ENCODE measurements at places on chromosomes 2 and 18.

GRCh38 chr2:168920504-168921157 lies 19.5 kb downstream of the G6PC2 start:
- DNase-seq, result no peak

DNA sequence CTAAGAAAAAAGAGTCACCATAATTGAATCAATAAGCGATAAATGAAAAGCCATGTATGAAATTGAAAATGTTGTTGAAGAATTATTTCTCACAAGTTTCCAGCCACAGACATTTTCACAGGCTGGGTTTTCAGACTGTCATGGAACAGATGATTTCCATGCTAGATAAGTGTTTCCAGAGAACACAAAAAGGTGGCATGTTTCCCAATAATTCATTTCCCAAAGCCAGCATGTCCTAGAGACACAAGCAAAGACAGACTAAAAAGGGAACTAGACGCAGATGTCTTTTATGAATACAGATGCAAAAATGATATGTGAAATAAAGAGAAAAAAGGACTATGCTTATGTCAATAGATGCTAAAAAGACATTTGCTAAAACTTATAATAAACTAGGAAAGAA lies 255.1 kb downstream of the EIPR1 start:
- no peak for DNase-seq

DNA sequence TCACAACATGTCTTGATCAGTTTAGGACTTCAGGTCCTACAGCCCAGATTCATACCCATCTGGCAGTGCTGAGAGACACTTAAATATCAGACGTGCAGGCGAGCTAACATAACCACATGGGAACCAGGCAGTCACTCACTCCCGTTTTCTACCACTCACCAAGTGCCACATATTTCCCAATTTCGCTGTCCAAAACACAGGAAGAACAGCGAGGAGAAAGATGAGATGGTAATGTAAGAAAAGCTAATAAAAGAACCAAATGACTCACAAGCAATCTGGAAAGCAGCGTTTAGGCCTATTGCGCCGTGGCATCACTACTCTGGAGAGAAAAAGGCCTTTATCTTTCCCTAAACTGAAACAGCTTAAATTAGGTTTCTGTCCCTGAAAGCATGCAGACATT lies 647.8 kb upstream of the SLC39A10 start:
- DNase-seq, result no peak

GRCh38 chr2:69224512-69224837 lies 162.6 kb downstream of the GFPT1 start:
- no peak for DNase-seq

DNA sequence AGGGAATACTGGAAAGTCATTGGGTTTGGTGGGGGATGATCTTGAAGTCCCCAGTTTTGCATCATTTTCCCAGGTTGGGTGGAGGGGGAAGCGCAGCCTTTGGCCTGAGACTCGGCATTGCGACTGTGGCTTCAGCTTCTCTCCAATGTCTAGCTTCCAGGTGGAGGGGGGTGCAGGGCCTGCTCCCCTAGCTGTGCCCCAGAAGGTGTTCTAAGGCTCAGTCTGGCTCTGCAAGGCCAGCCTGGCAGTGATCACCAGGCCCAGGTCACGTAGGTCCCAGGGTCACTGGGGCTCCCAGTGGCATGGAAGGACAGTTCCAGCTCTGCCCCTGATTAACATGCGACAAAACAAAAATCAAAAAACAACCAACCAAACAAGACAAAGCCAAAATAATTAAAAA lies 56.9 kb upstream of the HAAO start:
- no peak for DNase-seq

- DNase-seq, result no peak
These were observed 22.1 kb downstream of the CERS6 start for GRCh38 chr2:168478206-168478605.

- peak; percentile 44 for DNase-seq
These were observed 120.4 kb downstream of the RNF144A start for GRCh38 chr2:7037340-7038333.

- no peak for DNase-seq
These were observed 48.7 kb downstream of the IL1RL2 start for GRCh38 chr2:102235491-102235890.

- DNase-seq, result no peak
These were observed 40.6 kb downstream of the CHST10 start for GRCh38 chr2:100376836-100377235.

DNA sequence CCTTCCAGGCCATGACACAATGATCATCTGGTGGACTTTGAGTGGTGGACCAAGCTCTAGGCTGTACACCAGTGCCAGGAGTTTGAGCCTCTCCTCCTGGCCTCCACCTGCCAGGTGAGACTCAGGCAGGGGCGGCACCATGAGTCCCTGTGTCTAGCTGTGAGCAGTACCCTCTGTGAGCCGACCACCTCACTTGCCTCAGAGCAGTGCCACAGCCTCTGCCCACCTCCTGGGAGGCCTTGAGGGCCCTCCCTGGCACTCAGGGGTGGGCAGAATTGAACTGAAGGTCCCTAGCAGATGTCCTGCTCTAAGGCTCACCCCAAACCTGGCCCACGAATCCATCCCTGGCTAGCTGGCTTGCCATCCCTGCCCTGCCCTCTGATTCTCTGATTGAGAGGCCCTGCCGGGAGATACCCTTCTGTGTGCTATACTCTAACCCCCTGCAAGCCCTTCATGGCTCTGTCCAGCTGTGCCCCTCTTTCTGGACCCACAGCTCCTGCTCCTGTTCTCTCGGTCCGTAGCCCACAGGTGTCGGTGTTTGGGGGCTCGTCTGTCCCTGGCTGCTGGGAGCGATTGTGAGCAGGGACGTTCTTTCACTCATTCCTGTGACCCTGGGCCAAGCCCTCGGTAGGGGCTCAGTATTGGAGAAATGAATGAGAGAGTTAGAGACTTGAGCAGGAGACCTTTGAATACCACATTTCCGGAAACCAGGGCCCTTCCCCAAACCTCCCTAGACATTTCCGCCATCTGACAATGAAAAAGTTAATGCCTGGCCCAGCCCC lies 70.0 kb downstream of the INHBB start:
- DNase-seq, result no peak

DNA sequence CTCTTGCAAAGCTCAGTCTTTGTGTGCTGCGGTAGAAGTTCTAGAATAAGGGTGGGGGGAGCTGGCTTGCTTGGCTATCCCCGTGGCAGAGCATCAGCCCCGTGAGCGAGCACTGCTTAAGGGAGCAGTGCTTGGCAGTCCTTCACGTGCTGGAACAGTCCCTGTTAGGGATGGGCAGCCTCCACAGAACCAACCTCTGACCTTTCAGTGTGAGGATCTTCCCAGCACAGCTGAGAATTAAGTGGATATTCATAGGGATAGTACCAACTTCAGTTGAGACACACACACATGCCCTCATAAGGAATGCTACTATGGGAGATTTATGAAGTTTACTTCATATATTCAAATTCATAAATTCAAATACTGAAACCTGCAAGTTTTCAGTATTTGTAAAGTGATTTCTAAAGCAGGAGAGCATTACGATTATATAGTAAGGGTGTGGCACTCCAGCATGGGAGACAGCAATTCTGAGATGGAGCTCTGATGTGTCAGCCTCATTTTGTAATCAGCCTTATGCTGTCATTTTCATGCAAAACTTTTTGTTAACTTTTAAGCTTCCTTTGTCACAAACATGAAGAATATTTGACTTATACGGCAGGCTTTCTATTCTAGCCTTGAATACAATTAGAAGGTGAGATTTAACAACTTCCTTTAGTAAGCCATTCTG lies 39.5 kb downstream of the ATP9B start:
- no peak for DNase-seq

DNA sequence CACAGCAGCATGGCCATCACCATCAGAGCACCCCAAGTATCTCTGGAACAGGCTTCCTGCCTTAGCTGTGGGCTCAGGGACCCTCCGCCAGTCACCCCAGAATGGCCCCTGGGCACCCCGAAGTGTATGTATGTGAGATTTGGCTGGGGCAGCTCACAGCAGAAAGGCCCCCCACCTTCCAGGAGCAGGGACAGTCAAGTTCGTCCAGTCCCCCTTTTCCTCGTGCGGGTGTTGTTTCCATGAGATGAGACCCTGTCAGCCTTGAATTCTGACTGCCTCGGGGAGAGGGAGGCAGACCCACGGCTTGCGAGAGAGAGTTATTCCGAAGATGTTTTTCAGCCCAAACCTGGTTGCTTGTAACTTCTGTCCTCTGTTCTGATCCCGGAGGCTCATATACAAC lies 290.9 kb upstream of the HDAC4 start:
- DNase-seq, result no peak

DNA sequence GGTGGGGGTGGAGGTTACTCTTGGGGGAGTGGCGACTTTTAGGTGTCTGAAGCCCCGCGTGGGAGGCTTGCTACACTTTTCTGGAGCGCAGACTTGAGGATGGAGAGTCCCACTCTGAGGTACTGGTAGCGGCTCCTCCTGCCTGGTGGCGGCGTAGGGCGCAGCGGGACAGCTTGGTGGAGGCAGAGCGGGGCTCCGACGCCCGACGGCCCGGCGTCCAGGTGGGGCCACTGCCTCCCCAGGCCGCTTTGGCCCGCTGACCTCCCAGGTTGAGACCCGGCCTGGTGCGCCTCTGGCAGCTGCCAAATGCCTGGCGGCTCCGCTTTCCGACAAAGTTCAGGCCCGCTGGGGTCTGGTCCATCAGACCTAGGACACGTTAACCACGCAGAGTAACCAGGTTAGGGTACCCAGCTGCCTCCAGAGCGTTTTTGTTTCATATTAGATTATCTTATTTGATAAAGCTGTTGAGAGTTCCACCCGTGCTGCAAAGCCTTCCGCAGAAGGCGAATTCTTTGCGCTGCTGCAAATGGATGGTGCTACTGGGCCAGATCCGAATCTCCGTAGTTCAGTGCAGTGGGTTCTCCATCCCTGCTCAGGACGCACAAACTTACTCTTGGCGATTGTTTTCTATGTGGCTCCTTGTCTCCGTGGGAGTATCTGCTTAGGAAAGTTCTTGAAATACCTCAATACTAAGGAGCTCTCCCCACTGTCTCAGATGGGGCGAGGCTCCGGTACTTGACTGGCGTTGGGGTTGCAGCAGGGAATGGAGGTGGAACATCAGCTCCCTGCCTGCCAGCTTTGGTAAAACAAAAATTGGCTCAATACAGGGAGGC lies 405.9 kb downstream of the XIRP2 start:
- no peak for DNase-seq

DNA sequence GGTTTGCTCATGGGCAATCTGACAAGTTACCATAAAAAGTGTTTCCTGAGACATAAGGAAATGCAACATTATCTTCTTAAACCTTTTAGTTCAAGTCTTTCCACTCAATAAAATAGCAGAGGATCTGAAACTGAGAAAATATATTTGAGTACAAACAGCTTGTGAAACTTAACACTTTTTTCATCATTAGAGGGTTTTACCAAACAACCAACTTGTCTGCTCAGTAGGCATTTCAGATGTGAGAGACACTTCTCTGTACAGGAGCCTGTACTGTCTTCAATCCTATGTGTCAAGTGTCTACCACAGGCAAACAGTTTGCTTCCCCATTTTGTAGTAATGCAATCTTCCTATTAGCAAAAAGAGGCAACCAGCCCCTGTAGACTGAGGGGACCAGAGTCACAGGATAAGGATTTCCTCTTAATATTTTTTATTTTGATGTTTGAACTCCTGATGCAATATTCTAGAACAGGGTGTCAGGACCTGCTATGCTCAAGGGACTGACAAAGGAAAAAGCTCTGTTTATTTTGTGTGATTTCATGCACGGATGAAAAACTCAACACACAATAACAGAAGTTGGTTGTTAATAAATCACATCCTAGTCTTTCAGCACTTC lies 159.1 kb upstream of the LHCGR start:
- no peak for DNase-seq

- DNase-seq, result no peak
These were observed 4.3 kb downstream of the ITPRIPL1 start for GRCh38 chr2:96329456-96329855.

GRCh38 chr2:174877751-174878150 lies 113.5 kb upstream of the CHRNA1 start:
- DNase-seq, result no peak

GRCh38 chr2:46461709-46462171 lies 17.6 kb upstream of the TMEM247 start:
- DNase-seq, result no peak

GRCh38 chr2:145399131-145399530 lies 879.2 kb upstream of the ZEB2 start:
- no peak for DNase-seq

- DNase-seq, result no peak
These were observed 60.1 kb downstream of the ABCG8 start for GRCh38 chr2:43898838-43899346.

- DNase-seq, result no peak
These were observed 19.7 kb upstream of the DNMT3A start for GRCh38 chr2:25361261-25362048.

GRCh38 chr2:149901231-149901859 lies 313.8 kb upstream of the MMADHC start:
- no peak for DNase-seq

GRCh38 chr2:1510176-1510575 lies 96.9 kb downstream of the TPO start:
- DNase-seq, result no peak

GRCh38 chr2:27531983-27532382 lies 35.3 kb downstream of the GCKR start:
- no peak for DNase-seq

DNA sequence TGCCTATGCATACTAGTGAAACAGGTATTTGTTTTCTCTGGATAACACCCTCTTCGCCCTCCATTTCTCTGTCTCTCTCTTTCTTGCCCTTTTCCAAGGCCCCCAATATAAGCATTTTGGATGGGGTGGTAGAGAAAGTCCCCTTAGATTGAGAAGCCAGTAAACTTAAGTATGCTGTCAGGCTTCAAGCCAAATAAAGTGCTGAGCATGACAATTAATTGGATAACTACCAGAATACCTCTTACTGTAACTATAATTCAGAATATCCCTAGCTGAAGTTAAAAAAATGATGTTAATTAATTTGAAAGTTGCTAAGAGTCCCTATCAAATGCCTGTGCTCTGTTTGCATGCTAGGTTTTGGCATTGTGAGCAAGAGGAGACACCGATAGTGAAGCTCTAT lies 324.8 kb downstream of the PARD3B start:
- no peak for DNase-seq

- no peak for DNase-seq
These were observed 24.4 kb upstream of the ZBTB7C start for GRCh38 chr18:48433541-48433940.

GRCh38 chr2:217995731-217996231 lies 7.0 kb downstream of the TNS1 start:
- DNase-seq, result no peak

- DNase-seq, result no peak
These were observed 11.8 kb upstream of the KCMF1 start for GRCh38 chr2:84959095-84959565.

- no peak for DNase-seq
These were observed 210.6 kb downstream of the C1D start for GRCh38 chr2:67851956-67852824.

GRCh38 chr2:215658635-215659305 lies 222.9 kb upstream of the FN1 start:
- no peak for DNase-seq

- no peak for DNase-seq
These were observed 33.5 kb upstream of the ZEB2 start for GRCh38 chr2:144553379-144553778.

DNA sequence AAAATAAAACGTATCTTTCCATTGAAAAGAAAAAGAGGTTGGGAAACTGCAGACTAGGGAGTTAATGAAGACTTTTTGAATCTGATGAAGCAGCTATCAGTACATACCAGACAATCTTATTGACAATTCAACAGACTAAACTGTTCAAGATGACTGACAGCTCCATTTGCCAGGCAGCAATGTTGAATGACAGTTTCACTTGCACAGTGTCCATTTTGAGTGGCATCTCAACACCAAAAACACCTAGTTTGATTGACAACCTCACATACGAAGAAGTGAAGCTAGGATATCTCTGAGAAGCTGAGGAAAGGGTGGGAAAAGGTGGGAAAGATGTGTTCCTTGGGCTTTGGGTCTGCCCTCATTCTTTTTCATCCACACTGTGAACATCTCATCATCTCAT lies 315.0 kb upstream of the SYT4 start:
- no peak for DNase-seq

All from stimulated activated CD4-positive, alpha-beta T cell treated with anti-CD3 and anti-CD28 coated beads, Interleukin-2, amount 100 ng/mL, for 48 hours (primary cell).